ENCODE measurements at places on chromosomes 12 and 14. TPM values are rescaled to one million over a fixed set of nuclear protein-coding genes. Genes with fewer than 3 reads are reported as not detected.
A peak's percentile ranks its signal among the peaks of the same experiment; 100 is the strongest.

DNA sequence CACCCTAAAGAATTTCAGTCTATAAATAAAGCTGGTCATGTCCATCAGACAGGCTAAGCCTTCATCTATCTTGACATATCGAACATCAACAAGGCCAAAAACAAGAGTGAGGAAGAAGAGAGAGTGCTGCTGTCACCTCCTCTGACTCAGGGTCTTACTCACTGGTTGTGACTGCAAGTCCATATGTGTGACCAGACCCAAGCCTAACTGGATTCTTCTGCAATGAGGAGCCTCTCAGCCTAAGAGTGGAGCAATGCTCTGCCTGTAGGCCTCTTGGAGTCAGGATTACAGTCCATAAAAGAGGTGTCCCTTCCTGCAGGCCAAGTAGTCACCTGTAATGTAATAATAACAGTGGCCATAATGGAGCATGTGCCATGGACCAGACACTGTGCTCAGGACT, 121.2 kb upstream of the SLC35F4 start:
- DNase-seq, result no peak

MYF6 gene
- total RNA-seq, result not detected

DNA sequence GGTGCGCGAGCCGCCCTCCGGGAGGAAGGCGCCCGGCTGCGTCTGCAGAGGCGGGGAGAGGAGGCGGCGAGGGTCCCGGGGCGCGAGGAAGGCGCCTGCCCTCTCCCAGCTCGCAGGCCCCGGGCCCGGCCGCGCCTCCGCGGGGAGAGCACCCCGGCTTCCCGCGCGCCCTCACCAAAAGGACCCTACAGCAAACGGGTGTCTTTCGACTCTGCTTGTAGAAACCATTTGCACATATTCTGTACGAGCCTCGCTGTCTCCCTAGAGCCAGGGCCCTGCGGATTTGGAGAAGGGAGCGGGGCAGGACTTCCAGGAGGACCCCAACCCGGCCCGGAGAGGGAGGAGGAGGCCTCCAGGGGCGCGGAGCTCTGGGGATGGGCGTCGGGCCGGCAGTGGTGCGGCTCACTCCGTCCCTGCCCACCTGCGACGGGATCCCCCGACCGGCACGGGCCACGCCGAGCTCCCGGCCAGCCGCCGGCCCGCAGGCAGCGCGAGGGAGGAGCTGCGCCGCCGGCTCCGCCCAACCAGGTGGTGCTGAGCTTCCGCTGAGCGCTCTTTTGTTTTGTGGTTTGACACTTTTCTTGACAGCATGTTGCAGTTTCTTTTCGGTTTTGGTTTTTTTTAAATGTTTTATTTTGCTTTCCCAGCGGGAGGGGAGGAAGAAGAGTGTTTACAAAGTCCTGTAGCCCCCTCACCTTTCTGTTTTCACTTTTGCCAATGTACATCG, 103.3 kb upstream of the FKBP4 start:
- peak; percentile 45 for DNase-seq

DNA sequence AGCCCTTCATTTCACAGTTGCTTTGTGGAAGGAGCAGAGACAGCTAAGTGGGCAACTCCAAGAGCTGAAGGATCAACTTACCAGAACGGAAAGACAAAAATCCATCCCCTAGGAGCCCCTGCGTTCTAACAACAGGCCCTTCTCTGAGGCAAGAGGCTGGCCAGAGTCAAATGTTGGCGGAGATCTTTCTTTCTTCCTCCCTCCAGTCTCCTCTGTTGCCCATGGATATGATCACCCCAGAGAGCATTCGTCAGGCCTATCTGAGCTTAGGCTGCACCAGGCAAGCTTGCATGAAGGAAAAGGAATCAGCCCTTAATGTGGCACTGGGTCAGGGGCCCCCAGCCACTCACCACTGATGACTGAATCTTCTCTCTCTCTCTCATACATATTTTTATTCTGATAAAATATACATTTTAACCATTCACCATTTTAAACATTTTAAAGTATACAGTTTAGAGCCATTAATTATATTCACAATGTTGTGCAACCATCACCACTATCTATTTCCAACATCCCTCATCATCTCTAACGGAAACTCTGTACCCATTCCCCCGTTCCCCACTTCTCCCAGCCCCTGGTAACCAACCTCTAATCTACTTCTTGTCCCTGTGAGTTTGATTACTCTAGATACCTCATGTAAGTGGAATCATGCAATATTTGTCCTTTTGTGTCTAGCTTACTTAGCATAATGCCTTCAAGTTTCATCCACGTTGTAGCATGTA, 52.9 kb upstream of the CCND2 start:
- no peak for DNase-seq

- DNase-seq, result no peak
These were observed 577 bp downstream of the ATG101 start for GRCh38 chr12:52070185-52070925.

DNA sequence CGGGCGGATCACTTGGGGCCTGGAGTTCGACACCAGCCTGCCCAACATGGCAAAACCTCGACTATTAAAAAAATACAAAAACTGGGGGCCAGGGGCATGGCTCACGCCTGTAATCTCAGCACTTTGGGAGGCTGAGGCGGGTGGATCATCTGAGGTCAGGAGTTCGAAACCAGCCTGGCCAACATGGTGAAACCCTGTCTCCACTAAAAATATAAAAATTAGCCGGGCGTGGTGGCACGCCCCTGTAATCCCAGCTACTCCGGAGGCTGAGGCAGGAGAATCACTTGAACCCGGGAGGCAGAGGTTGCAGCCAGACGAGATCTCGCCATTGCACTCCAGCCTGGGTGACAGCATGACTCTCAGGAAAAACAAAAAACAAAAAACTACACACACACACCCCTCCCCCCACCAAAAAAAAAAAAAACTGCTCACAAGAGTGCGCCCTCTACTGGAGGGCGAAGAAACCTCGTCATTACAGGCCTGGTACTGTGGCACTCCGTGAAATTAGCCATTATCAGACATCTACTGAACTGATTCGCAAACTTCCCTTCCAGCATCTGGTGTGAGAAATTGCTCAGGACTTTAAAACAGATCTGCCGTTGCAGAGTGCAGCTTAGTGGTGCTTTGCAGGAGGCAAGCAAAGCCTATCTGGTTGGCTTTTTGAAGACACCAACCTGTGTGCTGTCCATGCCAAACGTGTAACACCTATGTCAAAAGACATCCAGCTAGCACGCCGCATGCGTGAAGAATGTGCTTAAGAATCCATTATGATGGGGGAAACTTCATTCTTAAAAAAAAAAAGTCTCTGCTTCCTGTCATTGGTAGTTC, 7.7 kb downstream of the PPP1R3E start:
- DNase-seq, result peak; percentile 33

DNA sequence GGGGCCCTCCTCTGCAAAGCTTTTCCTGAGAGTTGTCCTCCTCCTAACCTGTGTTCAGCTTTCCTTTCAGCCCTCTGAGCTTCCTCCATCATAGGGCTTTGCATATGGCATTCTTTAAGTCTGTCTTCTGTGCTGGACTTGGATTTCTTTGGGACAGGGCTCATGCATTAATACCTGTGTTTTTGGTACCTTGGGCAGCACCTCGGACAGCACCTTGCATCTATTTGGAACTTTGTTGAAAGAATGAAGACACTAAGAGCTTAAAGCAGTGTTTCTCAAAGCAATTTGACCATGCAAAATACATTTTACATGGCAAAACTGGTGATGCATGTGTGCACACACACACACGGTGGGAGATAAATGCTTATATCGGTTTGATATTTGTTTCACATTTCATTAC, 115.0 kb upstream of the SRRM4 start:
- no peak for DNase-seq

GRCh38 chr14:97602438-97603117, 805.4 kb downstream of the VRK1 start:
- DNase-seq, result peak; percentile 29

DNA sequence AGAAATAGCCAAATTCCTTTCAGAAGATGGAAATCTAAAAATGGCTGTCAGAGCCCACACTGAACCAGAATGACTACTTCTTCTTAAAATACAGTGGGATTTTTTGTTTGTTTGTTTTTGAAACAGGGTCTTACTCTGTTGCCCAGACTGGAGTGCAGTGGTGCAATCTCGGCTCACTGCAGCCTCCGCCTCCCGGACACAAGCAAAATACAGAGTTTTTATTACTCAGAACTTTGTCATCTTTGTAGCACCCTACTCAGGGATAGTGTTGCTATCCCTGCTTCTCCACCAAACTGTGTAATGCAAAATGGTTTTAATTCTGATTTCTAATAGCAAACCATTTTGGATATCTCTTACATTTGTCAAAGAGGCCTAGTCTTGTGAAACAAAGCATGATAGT, 16.4 kb downstream of the ZNF410 start:
- no peak for DNase-seq

GRCh38 chr12:111635524-111635923, 36.4 kb upstream of the ATXN2 start:
- DNase-seq, result no peak

GRCh38 chr14:97517566-97518234, 720.5 kb downstream of the VRK1 start:
- no peak for DNase-seq

DNA sequence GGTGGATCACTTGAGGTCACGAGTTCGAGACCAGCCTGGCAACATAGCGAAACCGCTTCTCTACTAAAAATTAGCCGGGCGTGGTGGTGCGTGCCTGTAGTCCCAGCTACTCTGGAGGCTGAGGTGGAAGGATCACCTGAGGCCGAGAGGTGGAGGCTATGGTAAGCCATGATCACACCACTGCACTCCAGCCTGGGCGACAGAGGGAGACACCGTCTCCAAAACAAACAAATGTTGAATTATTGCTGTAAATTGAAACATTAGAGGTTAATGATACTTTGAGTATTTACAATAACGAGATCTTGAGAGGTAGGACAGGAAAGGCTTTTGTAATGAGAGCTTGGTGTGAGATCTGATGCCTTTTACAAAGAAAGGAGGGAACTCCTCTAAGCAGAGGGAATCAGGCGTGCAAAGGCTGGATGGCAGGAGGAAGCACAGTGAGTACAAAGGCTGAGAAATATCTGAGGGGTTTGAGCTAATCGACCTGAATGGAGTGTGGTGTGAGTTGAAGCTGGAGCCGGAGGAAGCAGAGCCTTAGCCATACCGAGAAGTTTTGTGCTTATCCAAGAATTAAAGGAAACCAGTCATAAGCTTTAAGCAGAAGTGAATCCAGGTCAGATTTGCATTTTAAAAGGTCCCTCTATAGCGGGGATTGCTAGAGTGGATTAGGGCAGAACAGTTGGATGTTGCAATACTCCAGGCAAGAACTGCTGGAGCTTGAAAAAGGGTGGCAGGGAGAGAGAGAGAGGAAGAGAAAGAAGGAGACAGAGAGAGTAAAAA, 1.1 kb downstream of the RHNO1 start:
- DNase-seq, result no peak

DNA sequence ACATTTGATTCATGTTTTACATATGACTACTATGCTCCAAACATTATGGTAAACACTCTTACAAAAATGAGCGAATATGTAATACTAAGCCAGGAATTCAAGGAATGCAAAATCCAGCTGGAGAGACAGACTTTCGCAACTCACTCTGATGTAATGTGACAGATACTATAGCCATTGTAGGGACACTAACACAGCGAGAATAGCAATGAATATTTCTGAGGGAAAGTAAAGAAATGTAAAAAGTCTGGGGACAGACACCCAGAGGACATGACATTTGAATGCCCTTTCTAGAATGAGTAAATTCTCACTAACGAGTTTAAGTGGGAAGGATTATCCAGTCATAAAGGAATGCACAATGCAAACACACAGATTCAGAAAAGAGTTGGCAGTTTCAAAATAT, 121.9 kb downstream of the PIK3C2G start:
- no peak for DNase-seq

DNA sequence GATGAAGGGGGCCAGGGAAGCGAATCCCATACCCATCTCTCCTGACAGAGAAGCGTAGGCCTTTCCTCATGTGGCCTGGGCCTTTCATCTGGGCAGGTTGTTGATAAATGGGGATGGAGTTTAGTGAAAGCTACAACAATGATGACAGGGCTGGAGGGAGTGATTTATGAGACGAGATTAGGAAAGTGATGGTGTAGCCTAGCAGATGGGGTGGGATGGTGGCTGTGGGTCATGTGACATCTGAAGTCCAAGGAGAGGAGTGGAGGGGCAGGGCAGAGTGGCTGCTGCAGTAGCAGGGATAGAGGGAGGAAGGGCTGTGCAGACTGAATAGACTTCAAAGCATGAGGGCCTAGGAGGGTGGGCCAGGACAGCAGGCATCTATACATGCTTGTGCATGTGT, 85.5 kb downstream of the ADCK1 start:
- DNase-seq, result no peak

DNA sequence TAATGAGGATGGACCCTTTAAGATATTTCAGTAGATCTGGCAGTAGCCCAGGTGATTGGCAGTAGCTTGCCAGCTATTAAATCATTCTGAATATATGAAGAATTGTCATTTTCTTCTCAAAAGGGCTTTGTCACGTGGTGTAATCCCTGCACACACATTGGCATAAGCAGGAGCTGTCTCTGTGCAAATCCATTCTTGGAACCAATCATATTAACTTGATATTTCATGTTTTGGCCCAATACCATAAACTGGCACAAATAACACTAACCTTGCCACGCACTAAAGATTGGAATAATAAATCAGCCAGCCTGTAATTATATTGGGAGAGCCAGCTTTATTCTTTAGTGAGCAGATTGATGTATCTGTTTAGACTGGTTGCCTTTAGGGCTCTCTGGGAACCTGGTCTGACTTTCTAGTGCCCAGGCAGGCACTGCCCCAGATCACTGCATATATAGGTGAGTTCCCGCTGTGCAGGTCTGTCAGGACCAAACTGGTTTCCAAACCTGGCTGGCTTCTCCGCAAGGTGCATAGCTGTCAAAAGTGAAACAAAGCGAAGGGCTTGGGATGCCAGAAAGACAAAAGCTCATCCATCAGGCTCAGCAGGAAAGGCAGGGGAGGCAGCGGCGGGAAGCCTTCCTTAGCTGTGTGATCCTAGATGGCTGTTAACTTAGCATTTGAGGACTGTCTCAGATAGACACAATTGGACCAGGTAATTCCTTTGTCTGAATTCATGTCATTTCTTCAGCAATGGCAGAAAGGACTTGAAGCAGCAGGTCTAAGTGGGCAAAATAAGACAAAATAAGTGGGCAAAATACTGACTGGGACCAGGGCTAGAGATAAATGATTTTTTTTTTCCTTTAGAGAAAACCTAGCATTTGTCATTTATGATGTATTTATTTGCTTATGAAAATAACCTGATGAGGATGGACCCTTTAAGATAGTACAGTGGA, 128.8 kb upstream of the DYRK2 start:
- DNase-seq, result no peak

- no peak for DNase-seq
These were observed 49.7 kb upstream of the OVCH1 start for GRCh38 chr12:29547151-29547632.

All from transverse colon (tissue), 4 donors.